ENCODE measurements at places on chromosomes 12 and 14.

- no peak for DNase-seq
Observed at GRCh38 chr14:55835985-55836384, 256.0 kb downstream of the KTN1 start.

GRCh38 chr12:91763654-91764370, 381.8 kb downstream of the BTG1 start:
- no peak for DNase-seq

DNA sequence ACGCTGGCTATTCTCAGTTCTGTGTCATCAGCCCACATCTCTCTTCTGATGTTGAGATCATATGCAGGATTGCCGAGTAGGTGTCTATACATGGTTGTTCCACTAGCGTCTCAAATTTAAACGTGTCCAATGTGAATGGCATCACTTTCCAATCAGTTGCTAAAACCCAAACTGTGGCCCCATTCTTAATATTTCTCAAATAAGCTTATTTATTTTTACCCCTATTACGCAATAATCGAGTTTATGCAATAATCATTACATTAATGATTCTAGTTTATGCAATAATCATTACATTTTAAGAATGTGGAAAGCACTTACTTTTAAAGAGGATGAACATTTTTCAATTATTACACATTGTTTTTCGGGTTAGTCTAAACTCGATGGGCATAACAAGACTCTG, 47.8 kb downstream of the ACSS3 start:
- DNase-seq = no peak

- no peak for DNase-seq
Observed at GRCh38 chr12:89907659-89908058, 199.0 kb upstream of the ATP2B1 start.

DNA sequence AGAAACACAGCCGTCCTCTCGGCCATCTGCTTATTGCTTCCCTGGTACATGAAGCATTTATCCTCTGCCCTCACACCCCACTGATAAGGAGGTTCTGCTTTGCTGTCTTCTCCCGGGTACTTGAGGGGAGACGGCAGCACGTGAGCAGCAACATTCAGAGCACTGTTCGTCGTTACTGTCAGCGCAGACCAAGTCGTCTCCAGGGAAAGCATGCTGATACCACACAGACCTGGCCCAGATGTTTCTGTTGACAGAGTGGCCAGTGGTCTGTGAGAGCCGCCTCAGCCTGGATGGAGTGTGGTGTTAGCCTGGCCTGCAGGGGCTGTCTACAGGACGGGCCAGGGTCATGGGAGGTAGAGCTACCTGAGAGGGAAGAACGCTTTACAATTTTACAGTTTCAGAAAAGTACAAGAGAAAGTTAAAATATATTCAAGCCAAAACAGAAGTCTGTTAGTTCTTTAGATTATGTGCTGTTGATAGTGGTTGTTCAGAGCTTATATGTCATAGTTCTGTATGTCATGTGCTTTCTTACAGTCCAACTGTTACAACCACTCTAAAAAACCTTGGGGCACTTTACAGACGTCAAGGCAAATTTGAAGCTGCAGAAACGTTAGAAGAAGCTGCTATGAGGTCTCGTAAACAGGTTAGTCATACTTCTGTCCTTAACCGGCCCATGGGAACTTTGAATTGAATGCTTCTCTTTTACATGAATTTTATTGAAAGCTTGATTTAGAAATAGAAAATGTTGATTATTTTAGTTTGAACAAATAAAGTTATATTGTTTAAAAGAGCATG, 38.2 kb downstream of the XRCC3 start:
- no peak for DNase-seq

- DNase-seq = peak; percentile 45
Observed at GRCh38 chr12:19440019-19440858, 947 bp downstream of the AEBP2 start.

DNA sequence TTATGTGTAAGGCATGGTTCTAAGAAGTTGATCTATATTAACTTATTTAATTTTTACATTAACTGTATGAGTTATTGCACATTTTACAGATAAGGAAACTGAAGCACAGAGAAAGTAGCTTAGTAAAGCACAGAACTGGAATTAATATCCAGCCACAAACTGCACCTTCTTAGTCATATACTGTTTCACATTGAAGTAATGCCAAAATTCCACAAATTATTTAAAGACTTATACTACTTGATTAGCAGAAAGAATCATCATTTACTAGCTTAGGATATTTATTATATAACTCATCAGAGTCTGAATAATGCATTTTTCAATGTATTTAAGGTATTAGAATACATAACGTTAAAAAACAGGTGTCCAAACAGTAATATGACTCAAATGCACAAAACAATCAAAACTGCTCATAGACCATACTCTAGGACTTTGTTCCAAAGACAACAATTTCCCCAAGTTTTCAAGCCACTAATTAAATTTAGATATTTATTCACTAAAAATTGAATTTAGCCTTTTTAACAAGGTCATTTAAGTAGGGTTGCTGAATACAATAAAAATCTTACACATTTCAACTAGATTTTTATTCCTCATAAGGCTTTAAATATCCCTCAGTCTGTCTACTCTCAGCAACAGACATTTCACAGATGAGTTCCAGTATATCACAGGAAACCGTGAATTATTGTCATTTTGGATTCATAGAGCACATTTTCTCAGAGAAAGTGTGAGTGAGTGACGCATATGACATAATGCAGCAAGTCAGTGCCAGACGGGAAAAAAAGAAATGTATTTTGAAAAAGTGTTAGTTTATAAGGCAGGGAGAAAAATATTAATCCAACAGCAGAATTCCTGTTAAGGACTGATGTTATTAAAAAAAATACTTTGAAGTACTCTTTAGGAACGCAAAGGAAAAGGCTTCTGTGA, 782.5 kb downstream of the TMTC2 start:
- no peak for DNase-seq

DNA sequence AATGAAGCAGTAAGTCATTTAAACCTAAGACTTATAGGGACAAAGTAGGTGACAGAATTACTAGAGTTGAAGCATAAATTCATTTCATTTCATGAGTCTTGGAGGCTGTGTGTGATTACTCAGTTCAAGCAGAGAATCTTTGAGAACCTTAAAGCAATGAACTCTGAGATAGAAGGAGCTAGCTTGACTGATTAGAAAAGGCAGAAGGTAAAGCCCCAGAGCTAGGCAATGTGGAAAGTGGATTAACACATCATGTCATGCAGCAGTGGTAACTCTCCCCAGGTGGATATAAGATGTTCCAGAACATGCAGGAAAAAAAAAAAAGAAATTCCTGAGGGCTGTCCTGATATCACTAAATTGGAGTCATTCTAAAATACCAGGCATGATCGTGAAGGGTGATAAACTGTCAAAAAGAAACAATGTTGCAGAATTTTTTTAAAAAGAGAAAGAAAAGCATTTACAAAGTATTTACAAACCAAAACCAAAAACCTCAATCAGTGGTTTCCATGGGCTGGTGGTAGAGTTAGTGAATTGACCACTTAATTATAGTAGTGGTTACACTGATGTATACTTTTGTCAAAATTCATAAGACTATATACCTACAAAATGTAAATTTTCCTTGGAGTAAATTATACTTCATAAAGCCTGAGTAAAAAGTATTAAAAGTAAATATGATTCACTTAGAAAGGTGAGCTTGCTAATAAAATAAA, 12.7 kb upstream of the SLC16A7 start:
- DNase-seq = no peak

DNA sequence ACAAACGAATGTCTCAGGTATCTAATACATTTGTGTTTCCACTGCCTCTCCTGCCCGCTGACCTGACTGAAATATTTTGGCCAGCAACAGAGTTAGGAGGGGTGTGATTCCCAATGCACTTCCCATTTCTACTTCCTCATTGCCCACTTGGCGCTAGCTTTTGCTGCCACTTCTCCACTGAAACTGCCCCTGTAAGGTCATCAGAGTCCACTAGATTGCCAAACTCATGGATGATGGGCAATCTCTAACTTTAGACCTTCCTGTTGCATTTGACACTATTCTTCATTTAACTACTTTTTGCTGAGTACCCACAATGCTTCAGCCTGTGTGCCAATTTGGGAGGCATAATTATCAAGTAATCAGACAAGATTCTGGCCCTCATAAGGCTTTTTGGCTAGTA, 40.8 kb downstream of the GPR65 start:
- DNase-seq = no peak

GRCh38 chr14:46686652-46687051, 35.1 kb upstream of the RPL10L start:
- no peak for DNase-seq

DNA sequence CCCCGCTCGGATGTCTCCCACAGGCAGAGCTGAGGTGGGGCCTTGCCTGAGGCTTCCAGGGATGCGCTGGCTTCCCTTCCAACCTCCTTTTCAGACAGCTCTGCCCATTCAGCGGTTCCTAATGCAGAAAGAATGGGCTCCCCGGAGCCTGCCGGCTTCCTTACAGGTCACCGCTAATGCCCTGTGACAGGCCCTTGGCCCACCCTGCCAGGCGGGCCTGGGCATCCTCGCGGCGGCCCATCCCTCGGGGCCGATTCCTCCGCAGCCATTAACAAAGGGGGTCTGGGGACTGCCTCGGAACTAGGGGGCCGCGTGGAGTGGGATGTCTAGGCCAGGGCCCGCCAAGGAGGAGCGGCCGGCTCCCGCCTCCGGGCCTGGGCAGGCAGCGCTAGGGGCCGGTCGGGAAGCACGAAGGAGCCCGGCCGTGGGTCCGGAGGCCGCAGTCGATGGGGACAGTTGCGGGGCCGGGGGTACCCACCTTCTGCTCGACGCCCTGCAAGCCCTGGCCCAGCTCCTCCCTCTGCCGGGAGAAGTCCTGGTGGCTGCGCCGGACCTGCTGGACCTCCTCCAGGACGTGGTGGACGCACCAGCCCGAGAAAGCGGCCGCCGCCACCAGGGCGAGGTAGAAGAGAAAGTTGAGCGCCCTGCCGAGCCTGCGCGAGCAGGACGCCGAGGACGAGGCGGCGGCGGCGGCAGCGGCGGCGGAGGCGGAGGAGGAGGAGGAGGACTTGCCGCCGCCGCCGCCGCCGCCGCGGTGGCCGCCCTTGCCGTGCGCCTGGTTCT, 738 bp downstream of the CKAP4 start:
- DNase-seq = peak; percentile 39

GRCh38 chr12:26238341-26239121, 43.2 kb downstream of the SSPN start:
- DNase-seq = no peak

DNA sequence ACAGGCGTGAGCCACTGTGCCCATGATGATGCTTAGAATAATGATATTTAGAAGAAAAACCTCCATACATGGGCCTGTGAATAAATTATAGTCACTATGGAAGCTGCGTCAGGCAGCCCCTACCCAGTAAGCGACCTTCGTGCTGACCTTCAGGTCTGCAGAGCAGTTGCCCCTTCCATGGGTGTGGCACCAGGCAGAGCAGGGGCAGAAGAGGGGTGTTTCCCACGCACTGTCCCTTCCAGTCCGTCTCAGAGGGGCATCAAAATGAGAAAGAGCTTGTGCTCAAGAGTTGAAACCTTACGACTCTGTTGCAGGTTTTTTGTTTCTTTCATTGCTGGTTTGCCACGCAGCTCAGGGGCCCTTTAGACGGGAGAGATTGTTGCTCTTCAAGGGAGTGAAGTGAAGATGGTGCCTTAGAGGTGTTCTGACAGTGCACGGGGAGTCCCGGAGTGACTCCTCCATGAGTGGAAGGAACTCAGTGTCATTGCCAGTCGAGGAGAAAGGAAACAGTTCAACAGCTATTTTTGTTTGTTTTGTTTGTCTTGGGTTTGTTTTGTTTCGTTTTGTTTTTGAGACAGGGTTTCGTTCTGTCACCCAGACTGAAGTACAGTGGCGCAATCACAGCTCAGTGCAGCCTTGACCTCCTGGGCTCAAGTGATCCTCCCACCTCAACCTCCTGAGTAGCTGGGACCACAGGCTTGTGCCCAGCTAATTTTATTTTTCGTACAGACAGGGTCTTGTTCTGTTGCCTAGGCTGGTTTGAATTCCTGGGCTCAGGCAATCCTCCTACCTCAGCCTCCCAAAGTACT, 13.9 kb downstream of the CKB start:
- DNase-seq = no peak

GRCh38 chr12:79141776-79142175, 277.2 kb downstream of the SYT1 start:
- no peak for DNase-seq

GRCh38 chr14:99179506-99179905, 92.5 kb downstream of the BCL11B start:
- DNase-seq = no peak

DNA sequence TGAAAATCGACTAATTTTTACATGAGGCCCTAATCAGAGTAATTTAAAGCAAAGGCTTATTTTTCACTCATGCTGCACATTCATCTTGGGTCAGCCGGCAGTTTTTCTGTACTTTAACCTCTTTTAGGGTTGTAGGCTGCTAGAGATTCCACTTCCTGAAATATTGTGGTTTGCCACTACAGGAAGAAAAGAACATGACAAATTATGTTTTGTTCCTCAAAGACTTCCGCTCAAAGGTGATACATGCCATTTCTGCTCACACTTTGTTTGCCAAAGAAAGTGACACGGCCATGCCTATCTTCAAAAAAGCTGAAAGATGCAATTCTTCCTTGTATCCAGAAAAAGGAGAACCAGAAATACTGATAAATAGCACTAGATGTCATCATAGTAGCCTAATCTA, 183.4 kb upstream of the PPFIA2 start:
- no peak for DNase-seq

GRCh38 chr12:1970331-1970900, 33.8 kb downstream of the DCP1B start:
- DNase-seq = no peak

GRCh38 chr12:27595231-27595642, 71.2 kb downstream of the PPFIBP1 start:
- DNase-seq = no peak

GRCh38 chr14:69170839-69171238, 17.9 kb upstream of the DCAF5 start:
- no peak for DNase-seq

- no peak for DNase-seq
Observed at GRCh38 chr14:77306416-77306815, 14.3 kb downstream of the POMT2 start.
